CD4-positive, alpha-beta T cell treated with Interferon gamma for 1 hour (primary cell): ENCODE measurements at places on chromosomes 3 and 15.
A peak's percentile ranks its signal among the peaks of the same experiment; 100 is the strongest.

GRCh38 chr15:42090781-42091180, 3.6 kb downstream of the PLA2G4D start:
- no peak for DNase-seq

- no peak for DNase-seq
Measured at GRCh38 chr3:186949281-186949982, 19.1 kb downstream of the ST6GAL1 start.

DNA sequence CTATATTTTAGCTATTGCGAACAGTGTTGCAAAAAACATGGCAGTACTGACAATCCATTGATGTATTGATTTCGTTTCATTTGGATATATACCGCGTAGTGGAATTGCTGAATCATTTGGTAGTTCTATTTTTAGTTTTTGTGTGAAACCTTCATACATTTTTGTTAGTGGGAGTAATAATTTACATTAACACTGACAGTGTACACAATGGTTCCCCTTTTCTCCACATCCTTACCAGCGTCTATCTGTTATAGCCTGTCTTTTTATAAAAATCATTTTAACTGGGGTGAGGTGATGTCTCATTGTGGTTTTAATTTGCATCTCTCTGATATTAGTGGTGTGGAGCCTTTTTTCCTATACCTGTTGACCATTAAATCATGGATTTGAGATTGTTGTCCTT, 392.4 kb upstream of the ALCAM start:
- DNase-seq, result no peak

DNA sequence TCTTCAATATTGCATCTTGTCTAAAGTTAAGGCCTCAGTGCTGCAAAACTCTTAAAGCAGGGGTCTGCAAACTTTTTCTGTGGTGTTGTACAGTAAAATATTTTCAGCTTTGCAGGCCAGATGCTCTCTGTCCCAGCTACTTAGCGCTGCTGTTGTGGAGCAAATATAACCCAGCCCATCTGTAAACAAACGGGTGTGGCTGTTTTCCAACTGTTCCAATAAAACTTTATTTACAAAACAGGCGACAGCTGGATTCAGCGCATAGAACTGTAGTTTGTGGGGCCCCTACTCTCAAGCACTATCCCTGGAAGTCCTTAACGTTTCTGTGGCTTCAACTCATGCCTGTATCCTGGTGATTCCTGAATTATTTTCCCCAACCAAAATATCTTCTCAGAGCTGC, 365.0 kb downstream of the FOXP1 start:
- DNase-seq, result no peak

GRCh38 chr3:143535994-143536784, 312.1 kb downstream of the SLC9A9 start:
- DNase-seq, result no peak

DNA sequence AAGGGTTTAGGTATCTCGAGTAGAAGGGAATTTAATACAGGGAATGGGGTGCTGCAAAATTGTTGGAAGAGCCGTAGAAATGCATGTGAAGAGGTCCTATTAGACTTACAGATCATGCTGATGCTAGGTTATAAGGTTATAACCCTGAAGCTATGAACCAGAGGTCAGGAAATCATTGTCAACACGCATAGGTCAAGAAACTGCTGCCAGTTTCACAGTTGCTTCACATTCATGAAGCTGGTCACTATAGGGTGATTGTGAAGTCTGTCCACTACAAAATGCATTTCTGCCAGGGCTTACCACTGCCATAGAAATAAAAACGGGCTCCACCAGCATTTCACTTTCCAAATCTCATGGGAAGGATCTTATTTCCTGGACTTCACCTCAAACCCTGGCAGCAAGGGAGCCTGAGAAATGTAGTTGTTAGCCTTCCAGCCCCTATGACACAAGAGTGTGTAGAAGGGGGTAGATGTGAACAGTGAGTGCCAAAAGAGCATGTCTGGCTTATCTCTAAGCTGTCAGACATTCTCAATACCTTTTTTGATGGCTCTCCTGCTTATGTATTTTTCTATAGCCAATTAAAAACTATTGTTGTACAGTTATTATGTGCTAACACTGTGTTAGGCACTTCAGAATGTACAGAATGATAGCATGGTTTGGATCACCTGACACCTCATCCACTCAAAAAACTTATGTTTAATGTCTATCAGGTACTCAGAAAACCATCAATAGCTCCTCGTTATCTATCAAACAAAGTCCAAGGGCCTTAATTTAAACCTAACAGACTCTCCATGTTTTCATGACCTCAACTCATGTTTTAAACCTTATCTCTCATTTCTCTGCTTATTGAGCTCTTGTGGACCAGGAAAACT, 148.3 kb upstream of the TSC22D2 start:
- no peak for DNase-seq

DNA sequence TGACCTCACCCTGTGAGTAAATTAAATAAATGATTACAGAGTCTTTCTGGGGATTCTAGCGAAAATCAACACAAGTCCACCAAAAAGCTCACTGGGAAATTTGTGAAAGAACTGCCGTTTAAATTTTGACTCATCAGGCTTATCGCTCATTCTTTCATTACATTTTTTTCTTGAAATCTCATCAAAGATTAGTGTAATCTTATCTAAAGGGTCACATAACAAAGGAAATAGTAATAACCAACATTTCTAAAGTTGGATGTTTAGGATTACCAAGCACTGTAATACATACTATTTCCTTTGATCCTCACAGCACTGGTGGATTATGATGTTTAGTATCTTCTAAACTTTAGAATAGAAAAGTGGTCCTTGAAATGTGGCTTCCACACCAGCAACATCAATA, 111.1 kb upstream of the CBLB start:
- DNase-seq, result no peak

DNA sequence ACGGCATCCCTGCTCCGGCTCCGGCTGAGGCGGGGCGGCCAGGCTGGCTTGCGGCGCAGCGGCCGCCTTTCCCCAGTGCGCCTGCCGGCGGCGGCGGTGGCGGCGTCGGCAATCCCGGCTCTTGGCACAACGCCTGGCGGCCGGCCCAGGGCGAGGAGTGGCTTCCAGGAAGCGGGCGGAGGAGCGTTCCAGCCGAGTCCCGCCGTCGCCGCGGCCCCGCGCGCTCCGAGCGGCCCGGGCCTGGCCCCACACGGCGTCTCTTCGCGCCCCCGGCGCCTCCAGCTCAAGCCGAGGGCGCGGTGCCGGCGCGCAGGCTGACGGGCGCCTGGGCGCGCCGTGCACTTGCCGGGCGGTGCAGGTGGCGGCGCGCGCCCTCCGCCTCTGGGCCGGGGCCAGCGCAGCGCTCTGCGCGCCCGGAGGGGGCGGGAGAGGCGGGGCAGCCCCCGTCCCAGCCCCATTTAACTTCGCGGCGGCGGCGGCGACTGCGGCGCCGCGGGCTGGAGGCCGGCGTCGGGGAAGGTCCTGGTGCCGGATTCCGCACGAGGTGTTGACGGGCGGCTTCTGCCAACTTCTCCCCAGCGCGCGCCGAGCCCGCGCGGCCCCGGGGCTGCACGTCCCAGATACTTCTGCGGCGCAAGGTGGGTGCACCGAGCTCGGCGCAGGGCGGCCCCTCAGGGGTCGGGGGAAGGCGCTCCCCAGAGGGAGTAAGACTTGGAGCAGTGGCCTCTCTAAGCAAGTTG, at the start of gene ADAMTSL3:
ADAMTSL3 (plus strand) TSS at position 485 of the 740 bp plus-strand sequence. CDS start 1,639 bp downstream, outside the sequence.
- no peak for DNase-seq

GRCh38 chr15:85825719-85826118, 31.0 kb upstream of the KLHL25 start:
- DNase-seq, result no peak

DNA sequence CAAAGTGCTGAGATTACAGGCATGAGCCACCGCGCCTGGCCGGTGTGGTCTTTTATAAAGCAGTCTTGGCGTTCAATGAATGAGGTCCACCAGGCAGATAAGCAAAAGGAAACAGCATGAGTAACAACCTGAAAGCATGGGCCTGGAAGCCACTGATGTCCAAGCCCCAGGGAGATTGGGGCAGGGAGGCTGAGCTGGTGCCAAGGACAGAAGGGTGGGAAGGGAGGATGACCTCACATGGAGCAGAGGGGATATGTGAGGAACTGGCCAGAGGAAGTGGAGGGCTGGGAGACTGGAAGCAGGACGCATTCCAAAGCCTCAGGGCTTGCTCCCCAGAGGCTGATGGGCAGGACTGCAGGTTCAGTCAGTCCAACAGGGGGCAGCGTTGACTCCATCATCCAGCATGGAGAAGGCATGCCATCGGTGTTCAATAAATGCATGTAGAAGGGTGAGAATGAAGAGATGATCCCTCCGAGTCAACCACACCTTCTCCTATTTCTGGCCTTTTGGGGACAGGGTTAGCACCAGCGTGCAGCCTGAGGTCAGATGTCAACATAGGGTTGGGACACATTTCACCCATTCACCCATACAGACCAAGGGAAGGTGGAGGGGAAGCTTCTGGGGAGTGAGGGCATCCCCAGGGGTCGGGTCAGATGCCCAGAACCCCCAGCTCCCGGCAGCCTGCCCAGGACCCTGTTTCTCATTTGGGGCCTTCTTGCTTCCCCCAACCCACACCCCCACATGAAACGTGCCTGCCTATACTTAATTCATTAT, 14.8 kb downstream of the MYL3 start:
- DNase-seq, result no peak

- DNase-seq, result no peak
Measured at GRCh38 chr15:63047792-63048114, 5.2 kb downstream of the TPM1 start.

DNA sequence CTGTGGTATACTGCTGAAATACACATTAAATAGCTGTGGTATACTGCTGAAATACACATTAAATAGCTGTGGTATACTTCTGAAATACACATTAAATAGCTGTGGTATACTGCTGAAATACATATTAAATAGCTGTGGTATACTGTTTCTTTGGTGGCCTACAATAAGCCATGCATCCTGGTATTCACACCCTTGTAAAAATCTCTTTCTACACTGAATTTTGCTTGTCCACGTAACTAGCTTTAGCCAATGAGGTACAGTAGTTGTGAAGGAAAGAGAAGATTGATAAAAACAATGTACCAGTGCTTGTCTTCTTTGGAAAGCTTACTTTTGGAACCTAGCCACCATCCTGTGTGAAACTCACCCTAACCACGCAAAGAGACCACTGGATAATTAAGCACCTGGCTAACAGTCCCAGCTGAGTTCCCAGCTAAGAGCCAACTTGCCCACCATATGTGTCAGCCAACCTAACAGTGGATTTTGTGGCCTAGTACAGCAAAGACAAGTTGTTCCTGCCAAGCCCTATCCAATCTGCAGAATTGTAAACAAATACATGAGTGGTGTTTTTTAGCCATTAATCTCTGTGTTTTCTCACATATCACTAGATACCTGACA, 103.4 kb upstream of the MELTF start:
- DNase-seq, result no peak

DNA sequence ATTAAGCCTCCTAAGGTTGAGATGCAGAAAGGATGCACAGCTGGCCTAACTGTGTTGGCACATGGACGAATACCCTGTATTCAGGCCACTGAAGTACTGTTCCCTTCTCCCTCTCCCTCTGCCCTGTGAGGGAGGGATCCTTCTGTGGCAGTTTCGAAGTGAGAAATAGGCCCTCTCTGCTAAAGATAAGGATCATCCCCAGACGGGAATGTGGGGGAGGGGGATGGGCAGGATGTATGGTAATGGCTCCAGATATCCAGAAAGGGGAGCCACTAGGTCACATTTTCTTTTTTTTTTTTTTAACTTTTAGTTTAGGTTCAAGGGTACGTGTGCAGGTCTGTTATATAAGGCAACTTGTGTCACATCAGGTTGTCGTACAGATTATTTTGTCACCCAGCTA, 463.1 kb downstream of the TBL1XR1 start:
- no peak for DNase-seq

- no peak for DNase-seq
Measured at GRCh38 chr3:125202197-125202596, 10.4 kb downstream of the SLC12A8 start.

GRCh38 chr3:49295489-49296058, 18.5 kb upstream of the C3orf62 start:
- DNase-seq, result peak; percentile 14

DNA sequence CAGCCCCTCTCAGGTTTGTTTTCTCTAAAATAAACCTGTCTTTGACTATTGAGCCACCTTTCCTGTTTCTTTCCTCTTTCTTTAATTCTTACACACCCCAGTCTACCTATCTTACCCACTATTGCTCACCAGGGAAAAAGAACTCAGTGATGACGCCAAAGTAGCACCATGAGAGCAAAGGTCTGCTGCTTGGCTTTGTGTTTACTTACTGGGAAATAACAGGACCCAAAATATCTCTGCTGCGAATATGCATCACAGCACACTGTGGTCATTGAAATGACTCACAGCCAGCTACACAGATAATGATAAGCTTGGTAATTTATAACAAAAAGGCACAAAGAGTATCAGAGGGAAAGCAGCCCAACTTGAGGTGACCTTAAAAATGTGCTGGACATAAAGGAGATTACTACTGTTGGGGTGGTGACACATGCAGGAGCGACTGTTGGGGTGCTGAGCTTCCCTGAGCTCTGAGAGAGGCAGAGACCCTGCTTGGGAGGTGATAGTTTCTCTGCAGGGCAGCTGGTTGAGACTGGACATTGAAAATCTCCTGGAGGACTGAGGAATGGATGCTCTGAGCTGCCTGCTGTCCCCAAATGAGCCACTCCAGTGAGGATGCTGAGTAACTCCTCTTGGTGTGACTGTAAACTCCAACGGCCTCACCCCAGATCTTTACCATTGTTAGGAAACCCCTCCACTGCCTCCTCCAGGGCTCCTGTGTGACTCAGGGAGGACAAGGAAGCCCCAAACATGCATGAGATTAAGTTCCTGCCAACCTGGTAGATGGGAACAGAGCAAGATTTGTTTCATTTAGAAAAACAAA, 14.5 kb downstream of the EFCAB12 start:
- no peak for DNase-seq

GRCh38 chr3:12875857-12876836, 34.8 kb upstream of the RPL32 start:
- peak; percentile 23 for DNase-seq

DNA sequence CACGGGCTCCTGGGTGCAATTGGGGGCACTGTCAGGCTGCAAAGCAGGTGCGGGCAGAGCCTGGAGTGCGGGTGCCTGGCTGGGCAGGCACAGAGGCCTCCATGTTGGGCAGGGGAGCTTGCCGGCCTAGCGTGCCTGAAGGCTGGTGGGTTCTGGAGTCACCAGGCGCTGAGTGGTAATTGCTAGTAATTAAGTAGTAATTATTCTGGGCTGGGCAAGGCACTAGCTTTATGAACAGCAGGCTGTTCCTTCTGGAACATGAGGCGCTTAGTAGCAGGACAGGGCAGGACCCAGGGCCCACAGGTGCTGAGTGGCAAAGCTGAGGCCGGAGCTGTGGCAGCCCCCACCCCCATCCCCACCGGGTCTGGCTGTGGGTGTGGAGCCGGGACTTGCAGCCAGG, 25.3 kb downstream of the PLXNA1 start:
- DNase-seq, result no peak

GRCh38 chr15:92833106-92833433, 67.1 kb upstream of the CHD2 start:
- no peak for DNase-seq

DNA sequence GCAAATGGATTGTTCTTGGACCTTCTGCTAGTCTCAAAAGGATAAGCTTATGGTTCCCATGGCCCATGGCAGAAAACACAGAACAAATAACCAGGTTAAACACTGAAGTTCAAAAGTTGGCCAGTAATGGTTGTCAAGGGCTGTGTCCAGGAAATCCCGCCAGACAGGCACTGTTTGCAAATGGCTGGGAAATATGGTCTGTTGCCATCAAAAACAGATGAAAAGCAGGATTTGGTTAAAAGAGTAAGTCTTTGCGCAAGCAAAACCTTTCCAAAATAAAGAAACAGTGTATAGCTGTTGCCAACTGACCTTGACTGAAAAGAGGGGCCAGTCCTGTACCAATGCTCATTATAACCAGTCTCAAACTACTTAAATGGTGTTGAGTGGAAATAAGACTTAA, 58.6 kb downstream of the WWTR1 start:
- no peak for DNase-seq

GRCh38 chr15:59315914-59316451, 56.7 kb downstream of the MYO1E start:
- DNase-seq, result no peak
